ENCODE measurements at places on chromosomes 3 and 15.

GRCh38 chr3:170419557-170420087 lies 954 bp downstream of the CLDN11 start:
- DNase-seq, result no peak

DNA sequence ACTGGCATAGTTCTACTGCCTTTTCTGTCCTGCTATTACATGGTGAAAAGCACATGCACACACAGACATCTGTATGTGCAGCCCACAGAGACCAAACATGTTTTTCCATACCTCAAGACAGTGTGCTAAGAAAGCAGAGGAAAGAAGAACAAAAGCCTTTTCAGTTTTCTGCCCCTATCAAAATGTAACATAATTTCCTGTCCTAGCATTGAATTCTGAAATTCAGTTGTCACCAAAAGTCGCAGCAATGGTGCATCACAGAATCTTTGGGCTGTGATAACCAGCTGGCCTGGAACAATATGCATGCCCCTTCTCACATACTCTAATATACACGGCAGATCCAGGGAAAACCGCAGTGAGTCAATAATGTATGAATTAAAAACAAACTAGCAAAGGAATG lies 153.8 kb upstream of the RAP2B start:
- DNase-seq, result no peak

DNA sequence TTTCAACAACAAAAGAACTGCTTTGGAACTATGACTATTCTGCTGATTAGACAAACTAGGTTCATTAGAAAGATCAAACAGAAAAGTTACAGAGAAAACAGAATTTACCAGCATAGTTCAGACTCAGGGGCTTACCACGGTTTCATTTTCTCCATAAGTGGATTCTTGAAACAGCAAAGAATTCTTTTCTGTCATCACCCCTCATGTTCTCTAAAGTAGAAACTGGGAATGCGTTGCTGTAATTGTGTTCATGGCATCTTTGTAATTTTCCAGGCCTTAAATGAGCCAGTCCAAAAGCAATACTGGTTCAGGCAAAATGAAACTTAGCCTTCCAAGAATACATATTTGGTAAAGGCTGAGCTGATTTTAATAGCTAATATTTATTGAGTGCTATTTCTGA lies 287.8 kb downstream of the CHL1 start:
- no peak for DNase-seq

DNA sequence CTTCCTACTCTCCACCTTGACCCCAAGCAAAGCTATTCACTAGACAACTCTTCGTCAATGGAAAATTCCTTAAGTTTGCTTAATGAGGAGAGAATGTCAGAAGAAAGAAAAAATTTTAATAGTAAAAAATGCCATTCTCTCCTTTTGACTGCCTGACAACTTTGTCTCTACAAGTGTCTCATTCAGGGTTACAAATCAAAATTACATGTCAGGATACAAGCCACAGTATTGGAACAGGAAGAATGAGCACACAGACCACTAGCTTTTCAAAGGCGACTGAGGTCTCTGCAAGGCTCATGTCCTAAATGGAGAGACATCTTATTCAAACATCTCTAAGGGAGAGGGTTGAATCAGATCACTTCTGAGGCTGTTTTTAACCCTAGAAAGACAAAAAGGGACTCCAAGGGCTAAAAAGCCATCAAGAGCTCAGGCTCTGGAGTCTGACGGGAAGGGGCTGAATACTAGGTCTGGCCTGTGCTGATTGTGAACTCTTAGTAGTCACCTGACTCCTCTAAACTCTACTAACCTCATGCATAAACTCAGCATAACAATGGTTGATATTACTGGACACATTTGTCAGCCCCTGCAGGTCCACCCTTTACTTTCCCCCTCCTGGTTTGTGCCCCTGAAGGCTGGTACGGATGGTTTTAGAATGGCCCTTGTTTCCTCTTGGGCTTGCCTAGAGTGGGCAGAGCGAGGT lies 12.8 kb upstream of the MEIS2 start:
- DNase-seq, result no peak

GRCh38 chr3:67605377-67605776 lies 49.0 kb downstream of the SUCLG2 start:
- DNase-seq, result no peak

GRCh38 chr15:90819850-90820249 lies 48.5 kb upstream of the FURIN start:
- no peak for DNase-seq

DNA sequence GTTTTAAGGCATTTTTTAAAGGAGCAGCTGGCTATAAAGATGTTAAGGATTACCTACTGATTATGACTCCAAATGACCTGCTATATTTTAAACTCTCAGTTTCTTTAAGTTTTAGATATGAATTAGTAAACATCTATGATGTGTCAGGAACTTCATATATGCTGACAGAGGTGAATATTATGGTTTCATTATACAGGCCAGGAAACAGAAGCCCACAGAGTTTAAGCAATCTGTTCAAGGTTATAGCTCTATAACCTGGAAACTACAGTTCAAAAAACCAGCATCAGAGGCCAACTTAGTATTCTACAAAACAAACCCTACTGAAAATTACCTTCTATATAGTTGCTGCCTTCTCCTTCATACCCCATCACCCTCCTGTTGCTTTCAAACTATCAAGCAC lies 17.4 kb downstream of the PLSCR4 start:
- no peak for DNase-seq

GRCh38 chr3:90145094-90145860 lies 1037.9 kb downstream of the EPHA3 start:
- DNase-seq, result no peak

DNA sequence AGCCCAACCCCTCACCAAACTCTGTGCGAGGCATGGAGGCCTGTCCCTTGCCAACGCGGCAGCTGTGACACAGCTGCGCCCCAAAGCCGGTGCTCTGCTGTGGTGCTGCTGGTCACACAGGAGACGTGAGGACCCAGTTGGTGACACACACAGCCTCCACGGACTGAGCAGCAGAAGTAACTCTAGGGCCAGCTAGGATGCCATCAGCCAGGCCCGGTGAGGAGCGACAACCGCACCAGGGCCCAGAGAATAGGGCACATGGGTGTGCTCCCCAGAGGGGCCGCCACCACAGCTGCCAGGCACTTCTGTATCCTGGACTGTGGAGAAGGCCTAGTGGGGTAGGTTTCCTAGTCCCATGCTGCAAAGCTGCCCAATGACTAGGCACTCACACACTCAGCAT lies 10.7 kb downstream of the ZXDC start:
- no peak for DNase-seq

DNA sequence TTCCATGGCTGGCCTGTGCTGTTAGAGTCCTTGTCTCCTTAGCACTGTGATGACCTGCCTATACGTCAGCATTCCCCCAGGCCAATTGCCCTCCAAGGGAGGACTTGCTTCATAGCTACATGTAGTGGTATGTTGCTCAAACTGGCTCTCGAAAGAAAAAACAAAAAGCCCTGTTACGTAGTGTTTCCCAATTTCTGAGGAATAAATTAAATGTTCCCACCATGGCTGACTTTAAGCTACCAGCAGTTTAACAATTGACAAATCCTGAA lies 54.6 kb downstream of the WNT7A start:
- DNase-seq, result no peak

- no peak for DNase-seq
Observed at GRCh38 chr3:11734-12133, 184.8 kb upstream of the CHL1 start.
